ENCODE measurements at places on chromosomes 16 and 17.

DNA sequence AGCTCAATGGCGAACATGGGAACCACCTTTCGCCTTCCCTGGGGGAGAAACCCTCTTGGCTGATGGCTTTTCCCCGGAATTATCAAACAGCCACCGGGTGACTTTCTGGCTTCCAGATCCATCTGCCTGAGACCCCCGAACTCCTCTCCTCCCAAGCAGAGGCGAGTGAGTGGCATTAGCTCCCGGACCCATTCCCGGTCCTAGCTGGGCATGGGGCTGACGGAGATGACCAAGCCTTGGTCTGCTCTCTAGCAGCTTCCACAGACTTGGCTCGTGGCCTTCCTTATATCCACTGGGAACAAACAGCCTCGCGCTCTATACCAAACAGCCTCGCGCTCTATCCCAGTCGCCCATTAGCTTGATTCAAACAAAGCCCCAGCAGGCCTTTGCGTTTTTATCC lies 62.4 kb downstream of the CCDC182 start:
- no peak for DNase-seq

DNA sequence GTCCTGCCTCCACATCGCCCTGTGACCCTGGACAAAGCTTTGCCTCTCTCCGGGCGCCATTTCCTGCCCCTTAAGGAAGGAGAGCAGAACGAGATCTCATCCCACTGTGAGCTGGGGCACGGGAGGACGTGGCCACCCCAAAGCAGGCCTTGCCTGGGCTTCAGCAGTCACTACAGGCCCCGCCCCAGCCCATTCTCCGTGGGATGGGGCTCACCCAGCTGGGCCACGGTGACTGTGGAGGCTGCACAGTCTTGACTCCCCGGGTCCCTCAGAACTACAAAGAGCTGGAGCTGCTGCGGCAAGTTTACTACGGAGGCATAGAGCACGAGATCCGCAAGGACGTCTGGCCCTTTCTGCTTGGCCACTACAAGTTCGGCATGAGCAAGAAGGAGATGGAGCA lies 28.2 kb downstream of the MNT start:
- DNase-seq, result no peak

GRCh38 chr16:2260250-2260649 lies 7.7 kb downstream of the RNPS1 start:
- no peak for DNase-seq

- DNase-seq, result no peak
These were observed 44.7 kb upstream of the PRSS54 start for GRCh38 chr16:58339452-58339981.

- DNase-seq, result no peak
These were observed 15.4 kb downstream of the VASN start for GRCh38 chr16:4386951-4387565.

Data from stimulated activated naive CD4-positive, alpha-beta T cell (primary cell).